ENCODE measurements at places on chromosomes 6 and 20.

DNA sequence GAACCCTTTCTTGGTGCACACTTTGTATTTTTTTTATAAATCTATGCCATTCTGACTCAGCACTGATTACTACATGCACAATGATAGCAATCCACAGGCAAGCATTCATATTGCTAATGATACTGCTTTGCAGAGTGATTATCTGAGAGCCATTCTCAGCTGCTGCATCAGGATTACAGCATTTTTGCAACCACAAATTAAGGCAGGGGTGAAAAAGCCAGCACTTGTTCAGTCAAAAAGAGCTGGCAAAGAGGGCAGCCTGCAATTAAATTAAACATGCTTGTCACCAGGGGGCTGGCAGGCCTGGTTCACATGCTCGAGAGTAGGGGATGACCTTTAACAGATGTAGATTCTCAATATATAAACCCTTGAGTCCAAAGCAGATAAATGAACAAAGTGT is 40.7 kb upstream of the SLC17A4 start:
- ATAC-seq, result no peak

GRCh38 chr6:36035225-36035624 is 7.6 kb downstream of the MAPK14 start:
- no peak for ATAC-seq

GRCh38 chr20:40431611-40432010 is 257.4 kb downstream of the MAFB start:
- ATAC-seq, result no peak

GRCh38 chr6:35449287-35449881 is 2.8 kb upstream of the FANCE start:
- ATAC-seq, result peak; percentile 69

DNA sequence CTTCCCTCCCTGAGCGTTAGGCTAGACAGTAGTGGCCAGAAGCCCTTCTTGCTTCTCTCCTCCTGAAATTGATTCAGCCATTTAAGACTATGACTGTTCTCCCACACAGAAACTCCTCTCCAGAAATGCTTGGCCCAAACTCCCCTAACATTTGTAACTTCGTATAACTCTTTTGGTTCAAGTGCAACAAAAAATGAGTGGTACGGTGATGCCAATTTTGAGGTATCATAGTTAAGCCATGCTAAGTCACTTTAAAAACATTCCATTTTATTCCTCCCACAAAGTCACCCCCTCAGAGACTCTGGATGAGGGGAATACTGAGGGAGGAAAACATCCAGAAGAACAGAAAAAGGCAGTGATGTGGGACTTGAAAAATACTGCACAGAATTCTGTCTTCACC is 21.1 kb upstream of the ROS1 start:
- no peak for ATAC-seq

GRCh38 chr6:137389150-137389704 is 105.0 kb downstream of the OLIG3 start:
- peak; percentile 77 for ATAC-seq

- ATAC-seq, result no peak
These were observed 101.5 kb downstream of the RNF144B start for GRCh38 chr6:18488526-18489270.

DNA sequence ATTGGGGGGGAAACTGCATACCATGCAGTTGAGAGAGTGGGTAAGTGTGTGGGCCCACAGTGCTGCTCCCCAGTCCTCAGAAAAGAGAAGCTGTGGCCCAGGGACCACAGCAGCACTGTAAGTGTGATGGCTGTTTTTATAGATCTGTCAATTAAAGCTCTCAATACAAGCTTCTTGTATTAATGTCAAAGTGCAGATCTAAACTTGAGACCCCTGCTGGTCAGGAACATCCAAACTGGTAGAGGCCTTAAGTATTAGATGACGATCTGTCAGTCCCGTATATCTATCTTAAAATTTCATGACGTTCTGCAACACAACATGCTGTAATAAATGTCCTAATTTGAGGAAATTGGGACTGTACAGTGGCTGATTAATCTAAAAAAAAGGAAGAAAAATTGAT is 74.8 kb downstream of the TULP4 start:
- ATAC-seq, result no peak
